Type B pancreatic cell (in vitro differentiated cells): ENCODE measurements at places on chromosomes 11 and 22. TPM values are rescaled to one million over a fixed set of nuclear protein-coding genes. Genes with fewer than 3 reads are reported as not detected.

- no peak for DNase-seq
Observed at GRCh38 chr11:63909591-63910506, 7.1 kb downstream of the RCOR2 start.

GRCh38 chr11:105899772-105900171, 122.3 kb downstream of the MSANTD4 start:
- no peak for DNase-seq

FTH1 gene
- 1,346 and 2,108 TPM in 2 replicates for total RNA-seq

TSGA10IP gene
- 0.68 TPM in 1 of 2 replicates, not detected in the other for total RNA-seq

KIAA1671 gene
- 22.9 and 28.5 TPM in 2 replicates for total RNA-seq

OTOG gene
- total RNA-seq = 0.21 and 1.5 TPM in 2 replicates
